ENCODE measurements at places on chromosomes 4 and X.

DNA sequence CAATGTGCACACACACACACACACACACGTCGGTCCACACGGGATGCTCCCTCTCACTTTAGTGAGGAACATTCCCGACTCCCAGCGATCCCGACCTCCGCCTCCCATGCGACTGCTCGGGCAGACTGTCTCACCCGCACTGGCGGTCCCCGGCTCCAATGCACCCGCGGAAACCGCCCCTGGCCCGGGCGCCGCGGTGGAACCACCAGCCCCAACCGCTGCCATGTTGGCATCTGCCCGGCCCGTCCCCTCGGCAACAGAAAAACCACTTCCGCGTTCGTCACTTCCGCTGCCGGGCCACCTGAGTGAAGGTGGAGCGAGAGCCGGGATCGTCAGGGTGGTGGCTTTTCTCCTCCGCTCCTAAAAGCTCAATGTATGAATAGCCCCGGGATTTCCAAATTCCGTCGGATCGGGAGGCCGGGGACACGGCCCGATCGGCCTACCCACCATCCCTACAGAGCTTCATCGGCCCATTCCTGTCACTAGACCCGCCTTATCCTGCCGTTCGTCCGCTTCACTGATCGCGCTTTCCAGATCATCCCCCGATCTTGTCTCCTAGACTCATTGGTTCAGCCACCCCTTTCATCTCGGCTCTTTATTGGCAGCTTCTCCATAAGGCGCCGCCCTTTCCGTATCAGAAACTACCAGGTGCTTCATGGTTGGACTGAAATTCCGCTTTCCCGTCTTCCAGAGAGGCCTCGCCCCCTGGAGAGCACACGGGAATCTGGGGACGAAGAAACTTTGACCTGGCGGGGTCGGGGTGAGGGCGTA, at the start of gene SLC35A2:
Gene SLC35A2 (minus strand): TSS at position 235 of the 771 bp plus-strand sequence. CDS start 10 bp downstream, at position 225.
- DNase-seq, result no peak

DNA sequence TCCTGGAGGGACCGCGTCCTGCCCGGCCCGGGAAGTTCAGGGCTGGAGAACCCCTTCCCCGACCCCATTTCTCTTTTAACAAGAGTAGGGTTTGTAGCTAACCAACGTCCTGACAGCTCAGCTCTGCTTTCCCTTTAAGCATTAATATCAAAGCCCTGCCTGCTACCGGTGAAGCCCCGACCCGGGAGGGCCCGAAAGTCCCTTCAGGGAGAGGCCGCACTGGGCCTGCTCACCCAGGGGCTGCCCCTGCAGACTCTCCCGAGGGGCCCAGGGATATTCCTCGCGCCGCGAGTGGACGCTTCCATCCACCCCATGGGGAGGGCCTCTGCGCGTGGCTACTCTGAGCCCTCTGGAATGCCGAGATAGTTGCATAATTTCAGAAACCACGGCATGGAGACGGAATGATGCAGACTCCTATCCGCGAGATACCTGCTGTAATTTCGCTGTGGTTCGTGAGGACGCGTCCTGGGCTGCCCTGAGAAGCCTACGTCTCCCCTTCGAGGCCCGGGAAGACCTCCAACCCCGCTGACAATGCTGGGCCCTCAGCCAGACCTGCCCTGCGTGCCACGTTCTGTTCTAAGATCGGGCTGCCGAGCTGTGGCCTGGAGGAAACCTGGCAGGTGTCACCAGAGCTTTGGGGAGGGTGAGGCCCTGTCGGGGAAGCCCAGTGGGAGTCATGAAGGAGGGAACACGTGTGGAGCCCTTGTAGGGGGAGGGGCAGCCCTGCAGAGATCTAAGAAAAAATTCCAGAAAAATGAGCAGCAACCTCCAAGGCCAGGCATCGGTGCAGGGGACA, 999 bp upstream of the CTBP1 start:
- no peak for DNase-seq

DNA sequence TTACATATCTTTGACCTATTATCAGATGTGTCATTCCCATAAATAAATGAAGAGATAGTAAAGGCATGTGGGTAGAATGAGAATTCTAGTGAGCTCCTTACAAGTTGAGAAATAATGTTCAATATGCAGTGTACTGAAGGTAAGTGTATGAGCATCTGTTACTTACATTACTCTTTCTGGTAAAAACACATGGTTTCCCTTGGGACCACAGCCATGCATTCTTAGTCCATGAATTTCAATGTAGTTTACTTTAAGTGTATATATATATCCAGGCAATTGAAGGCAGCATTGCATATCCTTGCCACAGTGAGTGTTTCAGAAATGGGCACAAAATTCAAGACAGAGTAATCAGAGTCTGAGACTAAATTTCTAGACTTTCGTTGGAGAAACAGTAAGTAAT, 277.2 kb downstream of the CXXC4 start:
- DNase-seq, result no peak

- DNase-seq, result no peak
Observed at GRCh38 chrX:13661735-13662288, 8.9 kb downstream of the TCEANC start.

DNA sequence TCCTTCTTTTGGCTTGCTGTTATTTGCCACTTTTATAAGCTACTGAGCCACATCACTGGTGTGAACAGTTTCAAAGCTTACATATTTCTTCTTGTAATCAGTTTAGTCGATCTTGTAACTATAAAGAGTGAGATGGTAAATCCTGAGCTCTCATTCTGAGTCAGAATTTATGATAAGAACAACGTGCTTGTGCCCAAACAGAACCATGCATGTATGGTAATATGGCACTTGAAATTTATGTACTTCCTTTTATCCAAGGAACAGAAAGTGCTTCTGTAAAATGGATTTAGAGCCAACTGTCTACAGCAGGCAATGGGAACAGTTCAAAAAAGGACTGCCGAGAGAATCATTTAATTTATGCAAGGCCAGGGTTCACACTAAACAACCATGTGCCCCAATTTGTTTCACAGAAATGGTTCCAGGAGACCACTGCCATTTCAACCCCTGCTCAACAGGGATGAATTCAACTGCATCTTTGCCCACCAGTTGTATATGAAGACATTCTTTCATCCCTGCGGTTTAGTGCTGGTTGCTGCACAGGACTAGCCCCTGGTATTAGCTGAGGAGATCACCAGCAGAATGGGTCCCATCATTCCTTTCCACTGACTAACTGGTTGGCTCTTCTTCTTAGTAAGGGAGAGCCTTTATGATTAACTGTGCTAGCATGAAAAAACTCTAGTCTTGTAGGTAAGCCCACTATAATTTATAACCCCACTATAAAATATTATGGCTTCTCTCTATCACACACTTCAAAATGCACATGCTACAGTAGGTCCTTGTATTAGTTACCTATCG, 162.9 kb upstream of the PGRMC2 start:
- no peak for DNase-seq

GRCh38 chrX:17471121-17471520, 96.1 kb downstream of the NHS start:
- DNase-seq, result no peak

- DNase-seq, result no peak
Observed at GRCh38 chr4:35802644-35803043, 441.7 kb downstream of the ARAP2 start.

DNA sequence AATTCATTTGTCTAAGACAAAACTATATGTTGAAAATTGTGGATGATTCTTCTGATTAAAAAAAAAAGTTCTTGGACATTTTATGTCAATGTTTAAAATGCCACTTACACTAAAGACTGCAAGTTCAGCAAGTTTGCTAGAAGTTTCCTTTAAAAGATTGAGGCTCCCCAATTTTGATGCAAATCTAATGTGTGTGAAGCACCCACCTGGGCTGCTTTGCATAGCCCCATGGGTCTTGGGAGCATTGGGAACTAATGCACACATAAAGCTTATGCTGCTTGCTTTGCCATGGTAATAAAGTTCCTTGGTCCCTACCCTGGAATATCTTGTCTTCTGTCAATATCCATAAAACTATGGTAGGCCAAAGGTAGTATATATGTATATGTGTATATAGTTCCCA, 725.9 kb upstream of the GRID2 start:
- DNase-seq, result no peak

All from AG04449 (cell line).